ENCODE measurements at places on chromosomes 12 and 14.

- no peak for DNase-seq
Observed at GRCh38 chr12:39946361-39947280, 159.3 kb downstream of the SLC2A13 start.

- DNase-seq, result no peak
Observed at GRCh38 chr12:57619434-57620244, 8.4 kb downstream of the ARHGEF25 start.

DNA sequence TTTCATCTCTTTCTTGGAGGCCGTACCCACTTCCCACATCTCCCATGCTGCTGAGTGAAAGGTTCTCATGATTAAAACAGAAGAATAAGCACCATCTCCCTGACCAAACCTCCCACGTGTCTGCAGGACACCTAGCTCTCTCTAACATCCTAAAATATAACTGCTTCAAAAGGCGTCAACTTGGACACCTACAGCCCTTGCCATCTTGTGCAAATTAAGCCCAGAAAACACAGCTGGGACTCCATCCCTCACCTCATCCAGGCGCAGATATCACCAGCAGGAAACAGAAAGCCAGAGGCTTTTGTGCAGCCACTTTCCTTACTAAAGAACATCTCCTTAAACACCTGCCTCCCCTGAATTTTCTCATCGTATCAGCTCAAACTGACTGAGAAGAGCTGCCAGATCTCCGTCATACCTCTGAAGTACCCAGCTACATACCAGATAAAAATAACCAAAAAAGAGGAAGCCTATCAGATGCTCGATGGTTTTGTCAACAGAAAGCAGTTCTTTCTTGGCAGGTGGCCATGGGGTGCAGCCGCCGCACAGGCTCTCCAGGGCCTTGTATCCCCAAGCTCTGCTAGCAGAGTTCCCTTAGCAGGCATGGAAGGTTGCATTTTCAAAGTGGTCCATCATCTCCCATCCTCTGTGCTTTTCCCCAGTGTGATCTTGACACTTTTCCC lies 28.8 kb downstream of the MAP3K9 start:
- DNase-seq, result no peak

- DNase-seq, result no peak
Observed at GRCh38 chr12:110907583-110907982, 12.8 kb downstream of the MYL2 start.

- DNase-seq, result no peak
Observed at GRCh38 chr12:99119943-99120342, 474.9 kb downstream of the APAF1 start.

GRCh38 chr12:129900306-129900705 lies 3.5 kb downstream of the TMEM132D start:
- DNase-seq, result no peak

GRCh38 chr12:111519083-111519482 lies 80.0 kb downstream of the ATXN2 start:
- no peak for DNase-seq

DNA sequence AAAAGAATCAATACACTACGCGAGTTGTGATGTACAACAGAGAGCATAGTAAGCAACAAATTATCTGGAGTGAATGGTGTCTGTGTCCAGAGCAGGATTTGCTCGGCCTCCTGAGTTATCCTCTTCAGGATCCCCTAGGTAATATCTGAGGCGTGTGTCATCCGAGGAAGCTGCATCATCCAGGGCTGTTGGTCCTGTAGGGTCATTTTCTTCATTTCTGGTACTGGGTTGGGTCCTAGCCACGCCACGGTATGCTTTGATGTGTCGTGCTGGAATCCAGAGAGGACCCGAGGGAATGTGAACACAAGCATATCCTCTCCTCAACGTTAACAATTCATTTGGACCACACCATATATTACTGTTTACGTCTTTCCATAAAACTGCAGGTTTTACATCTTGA lies 19.0 kb upstream of the CLEC4E start:
- no peak for DNase-seq

DNA sequence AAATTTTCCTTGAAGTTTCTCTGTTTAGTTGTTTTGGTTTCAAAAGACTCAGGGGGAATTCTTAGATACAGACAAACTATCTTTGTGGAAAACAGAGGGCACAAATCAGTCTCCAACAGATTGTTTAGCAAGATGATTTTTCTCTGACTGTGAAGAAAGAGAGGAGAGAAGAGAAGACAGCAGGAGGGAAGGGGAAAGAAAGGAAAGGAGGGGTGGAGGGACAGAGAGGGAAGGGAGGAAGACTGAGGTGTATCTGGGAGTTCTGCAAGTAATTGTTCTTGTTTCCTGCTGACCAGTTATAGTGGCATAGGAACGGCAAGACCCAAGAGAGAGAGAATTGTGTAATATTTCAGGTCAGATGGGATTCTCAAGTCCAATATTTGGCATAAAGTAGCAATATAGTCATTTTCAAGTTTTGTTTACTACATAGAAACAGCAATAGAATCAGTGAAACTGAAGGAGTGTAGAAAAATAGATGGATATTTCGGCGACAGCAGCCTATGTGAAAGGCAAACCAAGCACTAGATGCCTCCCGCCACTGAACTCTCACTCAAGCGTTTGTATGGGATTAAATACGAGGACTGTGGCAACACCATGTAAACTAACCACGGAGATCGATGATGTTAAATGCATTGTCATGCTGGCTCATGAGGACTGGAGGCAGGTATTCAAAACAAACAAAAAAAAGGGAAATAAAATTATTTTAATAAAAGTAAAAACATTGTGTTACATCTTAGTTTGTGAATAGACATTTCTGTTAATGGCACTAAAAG lies 342.5 kb downstream of the SLC16A7 start:
- DNase-seq, result no peak

- DNase-seq, result no peak
Observed at GRCh38 chr12:71061451-71061850, 96.3 kb downstream of the TSPAN8 start.

DNA sequence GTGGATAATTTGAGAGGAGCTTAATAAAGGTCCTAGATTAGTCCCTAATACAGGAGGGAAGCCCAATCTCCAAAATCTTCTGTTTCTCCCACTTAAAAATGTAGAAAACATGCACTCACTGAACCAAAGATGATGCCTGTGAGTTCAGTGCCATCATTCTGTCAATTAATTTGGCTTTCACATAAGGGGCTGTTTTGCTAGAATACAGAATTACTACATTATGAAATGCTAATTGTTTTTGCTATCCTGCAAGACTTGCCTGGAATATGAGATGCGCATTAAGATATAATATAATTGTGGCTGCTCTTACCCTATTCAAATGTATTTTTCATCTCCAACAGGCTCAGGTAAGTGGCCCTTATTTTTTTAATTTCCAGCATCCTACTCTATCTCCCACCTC lies 111.7 kb downstream of the SEC23A start:
- DNase-seq, result no peak

DNA sequence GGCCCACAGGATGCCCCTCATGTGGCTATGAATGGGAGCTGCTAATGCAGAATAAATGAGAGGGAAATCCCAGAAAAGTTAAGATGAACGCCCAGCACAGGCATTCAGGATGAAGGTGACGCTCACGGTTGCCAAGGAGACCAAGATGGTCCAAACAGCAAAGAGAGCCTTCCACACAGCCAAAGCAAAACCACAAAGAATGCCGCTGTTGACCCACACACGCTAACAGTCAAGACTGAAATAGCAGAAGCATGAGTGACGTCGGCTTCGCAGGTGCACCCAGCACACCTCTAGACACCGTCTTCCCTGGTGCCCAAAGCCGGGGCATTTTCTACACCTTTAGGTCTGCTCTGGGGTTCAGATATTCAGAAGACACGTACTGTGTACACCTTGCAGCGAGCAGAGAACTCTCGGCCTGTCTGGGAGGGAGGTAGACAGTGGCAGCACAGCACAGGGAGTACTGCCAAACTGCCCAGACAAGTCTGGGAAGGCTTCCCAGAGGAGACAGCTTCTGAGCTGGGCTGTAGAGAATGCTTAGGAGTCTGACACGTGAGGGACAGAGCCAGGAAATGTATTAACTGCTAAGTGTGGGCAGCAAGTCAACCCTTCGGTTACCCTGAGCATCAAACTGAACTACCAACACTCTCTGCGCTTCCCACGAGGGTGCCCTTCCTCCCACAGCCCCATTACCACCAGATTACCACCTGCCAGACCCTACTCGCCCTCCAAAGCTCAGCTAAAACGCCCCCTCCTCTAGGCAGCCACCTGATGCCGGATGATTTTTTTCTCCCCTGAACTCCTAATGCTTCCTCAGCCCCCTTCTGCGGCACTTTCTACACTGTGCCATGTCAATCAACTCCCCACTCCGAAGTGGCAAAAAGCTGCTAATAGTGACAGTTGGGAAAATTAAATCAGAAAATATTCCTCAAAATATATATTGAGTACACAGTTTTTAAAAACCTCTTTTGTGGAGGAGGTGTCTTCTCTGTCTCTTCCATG lies 50.1 kb downstream of the CCDC88C start:
- peak; percentile 56 for DNase-seq

- peak; percentile 30 for DNase-seq
Observed at GRCh38 chr12:47885012-47885501, 19.7 kb downstream of the VDR start.

DNA sequence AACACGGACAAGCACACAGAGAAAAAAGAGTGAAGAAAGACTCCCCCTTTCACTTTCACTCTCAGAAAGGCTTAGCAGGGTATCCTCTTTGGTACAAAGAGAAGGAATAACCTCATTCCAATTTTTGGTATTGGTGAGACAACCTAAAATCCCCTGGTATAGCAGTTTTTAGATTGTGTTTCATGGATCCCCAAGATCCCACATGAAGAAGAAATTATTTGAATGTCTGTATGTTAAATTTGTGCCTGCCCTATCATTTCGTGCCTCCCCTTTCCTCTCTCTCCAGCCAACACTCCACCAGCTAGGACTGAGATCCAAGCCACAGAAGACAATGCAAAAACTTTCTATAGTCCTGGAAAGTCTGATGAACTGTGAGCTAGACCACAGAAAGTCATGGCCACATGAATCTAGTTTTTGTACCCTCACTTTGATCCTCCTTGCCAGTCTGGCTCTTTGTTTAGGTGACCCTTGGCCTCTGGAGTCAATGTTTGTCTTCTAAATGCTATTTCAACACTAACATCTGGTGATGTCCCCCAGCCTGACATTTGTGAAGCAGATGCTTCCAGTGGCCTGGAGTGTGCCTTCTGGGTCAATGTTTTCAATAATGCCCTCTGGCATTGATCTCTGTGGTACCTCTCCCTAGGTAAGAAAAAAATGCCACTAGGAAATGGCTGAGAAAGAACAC lies 181.9 kb upstream of the BMP4 start:
- no peak for DNase-seq

- DNase-seq, result no peak
Observed at GRCh38 chr14:95603415-95603814, 68.6 kb downstream of the GLRX5 start.

DNA sequence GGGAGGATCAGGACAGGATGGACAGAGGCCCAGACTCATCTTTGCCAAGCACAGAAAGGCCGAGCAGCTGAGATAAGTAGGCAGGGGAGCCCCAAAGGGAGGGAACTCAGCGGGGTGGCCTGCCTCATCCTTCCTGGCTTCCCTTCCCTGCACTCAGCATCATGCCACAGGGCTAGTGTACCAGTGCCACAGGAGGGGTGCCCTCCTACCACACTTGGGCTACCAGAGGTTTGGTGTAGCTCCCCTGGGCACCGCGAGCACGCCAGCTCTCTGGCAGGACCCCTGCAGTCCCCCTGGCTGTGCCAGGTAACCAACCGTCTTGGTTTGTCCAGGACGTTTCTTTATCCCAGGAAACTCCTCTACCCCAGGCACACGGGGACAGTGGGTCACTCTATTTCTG lies 123.5 kb downstream of the ESRRB start:
- no peak for DNase-seq

DNA sequence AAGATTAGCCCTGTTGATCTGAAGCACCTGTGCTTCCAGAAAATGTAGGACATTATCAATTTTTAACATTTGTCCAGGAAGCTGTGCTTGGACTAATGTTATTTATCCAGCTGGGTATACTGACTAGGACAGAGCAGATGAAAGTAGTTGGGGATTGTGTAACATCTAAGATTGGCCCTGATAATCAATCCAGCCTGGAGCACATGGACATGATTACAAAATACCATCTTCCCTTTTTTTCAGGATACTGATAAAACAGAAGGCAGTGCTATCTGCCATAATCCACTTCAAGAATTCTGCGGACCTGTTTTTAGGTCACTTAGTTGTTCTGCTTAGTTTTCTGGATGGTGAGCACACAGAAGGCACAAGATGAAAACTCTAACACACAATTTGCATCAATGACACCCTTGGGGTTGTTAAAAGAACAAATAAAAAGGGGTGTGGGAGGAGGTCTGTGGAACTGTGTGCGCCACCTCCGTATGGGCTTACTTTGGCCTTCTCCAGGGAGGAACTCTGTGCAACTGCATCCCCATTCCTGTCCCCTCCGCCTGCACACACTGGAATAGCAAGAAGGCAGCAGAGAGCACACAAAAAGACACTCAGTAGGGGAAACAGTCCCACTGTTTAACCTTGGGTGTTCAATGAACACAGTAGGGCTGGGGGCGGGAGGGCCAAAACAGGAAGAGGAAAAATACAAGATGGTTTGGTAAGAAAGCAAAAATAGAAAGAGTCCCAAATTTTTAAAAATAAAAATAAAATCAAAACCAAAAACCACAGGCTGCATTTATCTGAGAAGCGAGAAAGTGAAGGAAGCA lies 31.1 kb upstream of the DUSP6 start:
- DNase-seq, result no peak

DNA sequence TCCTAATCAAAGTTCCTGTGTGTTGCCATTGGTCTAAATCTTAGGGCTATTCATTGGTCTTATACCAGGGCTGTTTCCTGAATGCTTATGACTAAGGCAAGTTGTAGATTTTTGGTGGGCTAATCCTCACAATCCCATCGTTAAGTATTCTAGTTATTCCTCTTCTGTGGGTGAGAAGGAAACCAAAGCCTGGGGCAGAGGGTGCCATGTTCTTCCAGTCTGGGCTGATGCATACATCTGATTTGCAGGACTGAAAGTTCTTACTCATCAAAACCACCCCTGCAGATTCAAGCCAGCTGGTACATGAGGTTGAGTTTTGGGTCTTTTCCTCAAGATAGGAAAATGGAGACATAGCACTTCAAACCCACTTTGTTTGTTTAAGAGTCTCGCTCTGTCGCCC lies 25.7 kb downstream of the PPP1CC start:
- no peak for DNase-seq

- DNase-seq, result no peak
Observed at GRCh38 chr14:38971258-38971921, 131.6 kb downstream of the SEC23A start.

GRCh38 chr12:77817276-77817675 lies 13.4 kb upstream of the NAV3 start:
- DNase-seq, result no peak

DNA sequence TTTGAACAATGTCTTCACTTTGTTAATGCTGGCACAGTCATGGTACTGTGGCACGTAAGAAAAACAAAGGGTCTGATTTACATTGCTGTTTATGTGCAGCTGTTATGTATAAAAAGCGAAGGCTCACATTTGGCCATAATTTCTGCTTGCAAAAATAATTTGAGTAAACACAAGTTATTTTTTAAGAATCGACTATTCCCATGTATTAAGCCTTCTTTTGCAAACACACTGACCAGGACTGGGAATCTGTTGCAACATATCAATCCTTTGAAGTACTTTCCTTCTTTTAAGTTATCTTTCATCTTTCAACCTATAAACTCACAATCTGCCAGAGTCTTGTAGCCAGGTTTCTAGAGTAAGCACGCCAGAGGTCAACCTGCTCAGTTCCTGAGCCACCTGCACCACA lies 145.4 kb upstream of the BMP4 start:
- no peak for DNase-seq

GRCh38 chr12:55932551-55932910 lies 1.6 kb downstream of the DGKA start:
- DNase-seq, result peak; percentile 67
